ENCODE measurements at places on chromosomes 16 and 17.

DNA sequence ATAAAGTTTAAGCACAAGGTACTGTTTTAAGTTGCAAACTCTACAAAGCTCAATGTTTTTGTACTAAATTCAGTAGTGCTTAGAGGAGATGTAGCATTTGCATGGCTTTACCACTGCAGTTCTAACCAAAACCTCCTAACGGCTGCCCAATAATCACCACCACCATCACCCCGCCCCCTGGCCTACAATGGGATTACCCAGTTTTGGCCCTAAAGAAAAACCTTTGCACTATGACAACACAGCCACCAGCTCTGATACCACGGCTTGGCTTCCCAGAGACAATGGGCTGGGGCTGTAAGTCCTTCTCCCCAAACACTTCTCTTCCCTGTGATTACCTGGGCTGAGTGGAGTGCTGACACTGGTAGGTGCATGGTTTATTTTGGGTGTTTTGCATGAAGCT, 58.4 kb upstream of the MTMR4 start:
- DNase-seq = no peak

DNA sequence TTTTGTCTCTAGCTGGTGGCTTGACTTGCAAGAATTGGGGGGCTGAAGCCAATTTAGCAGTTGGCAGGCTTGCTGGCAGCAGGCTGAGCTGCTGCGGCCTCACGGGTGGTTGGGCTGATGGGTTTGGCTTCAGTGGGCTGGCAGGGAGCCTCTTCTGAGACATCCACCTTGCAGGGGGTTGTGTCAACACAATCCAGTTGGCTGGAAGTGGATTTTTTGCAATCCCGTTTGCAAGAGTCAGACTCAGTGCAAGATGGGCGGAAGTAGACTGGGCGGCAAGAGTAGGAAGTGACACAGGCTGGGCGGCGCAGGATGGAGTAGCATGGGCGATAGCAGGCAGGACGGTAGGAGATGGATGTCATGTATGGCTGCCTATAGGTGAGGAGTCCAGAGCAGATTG, 1.5 kb downstream of the KRTAP16-1 start:
- DNase-seq = no peak

GRCh38 chr16:57578521-57579360, 36.3 kb downstream of the ADGRG5 start:
- no peak for DNase-seq

- peak; percentile 97 for DNase-seq
Measured at GRCh38 chr17:40095944-40096791, 4.2 kb downstream of the NR1D1 start.

DNA sequence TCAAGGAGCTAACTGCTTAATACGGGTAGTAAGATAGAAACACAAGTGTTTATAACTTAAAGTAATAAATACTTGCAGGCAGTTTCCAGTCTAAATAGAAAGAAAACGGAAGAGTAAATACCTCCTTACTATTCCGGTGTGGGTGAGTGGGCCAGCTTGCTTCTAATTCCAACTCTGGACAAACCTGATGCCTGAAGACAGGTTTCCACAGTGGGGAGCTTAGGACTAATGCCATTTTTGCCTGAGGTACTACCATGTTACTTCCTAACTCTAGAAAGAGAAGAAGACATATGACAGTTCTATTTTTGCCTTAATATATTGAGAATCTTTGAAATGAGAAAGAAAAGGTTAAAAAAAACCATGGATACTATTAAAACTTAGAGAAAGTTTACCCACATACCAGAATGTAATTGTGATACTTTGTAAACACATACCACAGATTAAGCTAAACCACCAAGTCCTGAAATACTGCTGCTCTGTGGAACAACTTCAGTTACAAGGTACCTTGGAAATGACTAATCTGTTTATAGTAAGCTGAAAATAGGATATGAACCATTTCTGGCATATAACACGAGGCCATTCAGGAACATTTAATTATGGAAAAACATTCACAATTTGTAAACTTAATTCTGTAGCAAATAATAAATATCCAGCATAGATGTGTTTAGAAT, 70.2 kb downstream of the ZZEF1 start:
- no peak for DNase-seq

- DNase-seq = no peak
Measured at GRCh38 chr16:87728026-87728425, 37.8 kb downstream of the KLHDC4 start.

GRCh38 chr16:10242097-10242496, 59.9 kb upstream of the GRIN2A start:
- no peak for DNase-seq

All from CD4-positive, alpha-beta memory T cell (primary cell).